ENCODE measurements at places on chromosomes 16 and 17.

DNA sequence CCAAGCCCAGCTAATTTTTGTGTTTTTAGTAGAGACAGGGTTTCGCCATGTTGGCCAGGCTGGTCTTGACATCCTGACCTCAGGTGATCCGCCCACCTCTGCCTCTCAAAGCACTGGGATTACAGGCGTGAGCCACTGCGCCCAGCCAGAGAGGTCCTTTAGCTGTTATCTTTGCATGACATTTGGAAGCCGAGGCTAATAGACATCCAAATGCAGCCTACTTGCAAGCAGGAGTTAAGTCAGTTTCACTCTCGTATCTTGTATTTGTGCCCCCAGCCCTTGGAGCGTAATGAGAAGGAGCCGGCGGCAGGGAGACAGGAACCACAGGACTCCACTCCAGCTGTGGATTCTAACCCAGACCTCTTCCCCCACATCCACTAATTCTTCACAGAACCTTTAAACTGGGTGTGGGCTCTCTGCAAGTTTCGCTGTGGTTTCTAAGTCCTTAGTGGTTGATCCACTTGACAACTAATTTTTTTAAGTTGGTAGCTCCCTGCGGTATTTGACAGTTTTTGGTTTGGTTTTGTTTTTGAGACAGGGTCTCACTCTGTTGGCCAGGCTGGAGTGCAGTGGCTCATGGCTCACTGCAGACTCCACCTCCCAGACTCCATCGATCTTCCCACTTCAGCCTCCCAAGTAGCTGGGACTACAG, 3.1 kb upstream of the CYTH1 start:
- no peak for DNase-seq

DNA sequence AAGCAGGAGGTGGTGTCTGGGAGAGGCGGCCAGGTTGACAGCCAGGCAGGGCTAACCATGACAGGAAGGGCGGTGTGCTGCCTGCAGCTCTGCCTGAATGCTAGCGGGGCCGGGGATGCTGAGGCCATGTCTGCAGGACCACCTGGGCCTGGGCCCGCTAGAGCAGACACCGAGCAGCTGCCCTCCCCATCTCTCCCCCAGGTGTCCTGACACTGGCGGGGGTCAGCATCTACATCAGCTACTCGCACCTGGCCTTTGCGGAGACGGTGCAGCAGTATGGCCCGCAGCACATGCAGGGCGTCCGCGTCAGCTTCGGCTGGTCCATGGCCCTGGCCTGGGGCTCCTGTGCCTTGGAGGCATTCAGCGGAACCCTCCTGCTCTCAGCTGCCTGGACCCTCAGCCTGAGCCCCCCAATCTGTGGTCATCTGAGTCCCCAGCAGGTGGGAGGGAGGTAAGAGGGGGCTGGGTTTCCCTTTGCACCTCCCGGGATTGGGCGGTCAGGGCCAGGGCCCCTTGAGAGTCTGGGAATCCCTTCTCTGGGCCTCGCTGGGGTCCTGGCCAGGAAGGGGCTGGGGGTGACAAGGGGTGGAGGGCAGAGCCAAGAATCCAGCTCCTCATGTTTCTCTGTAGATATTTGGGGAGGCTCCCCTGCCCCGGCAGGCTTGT, 7.5 kb downstream of the TMEM235 start:
- no peak for DNase-seq

GRCh38 chr16:15536843-15537242, 102.5 kb downstream of the BMERB1 start:
- DNase-seq = no peak

DNA sequence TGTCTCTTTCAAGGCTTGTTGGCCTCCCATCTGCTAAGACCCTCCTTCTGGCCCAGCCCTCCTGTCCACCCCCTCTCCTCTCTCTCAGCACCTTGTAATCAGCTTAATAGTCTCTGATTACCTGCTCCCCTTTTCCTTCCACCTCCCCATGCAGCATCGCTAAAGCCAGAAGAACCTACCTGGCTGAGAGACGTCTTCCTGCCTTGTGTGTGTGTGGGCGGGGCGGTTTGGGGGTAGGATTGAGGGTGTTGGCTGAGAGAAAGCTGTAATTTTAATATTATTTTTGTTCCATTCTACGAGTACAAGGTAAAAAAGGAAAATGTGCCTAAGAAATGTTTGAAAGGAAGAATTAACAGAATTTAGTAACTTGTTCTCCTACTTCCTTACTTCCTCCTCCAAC, 3.4 kb downstream of the DNAH9 start:
- DNase-seq = no peak

GRCh38 chr17:77634710-77635109, 323.8 kb upstream of the TNRC6C start:
- no peak for DNase-seq

GRCh38 chr16:1320097-1320496, 10.7 kb downstream of the UBE2I start:
- DNase-seq = no peak

DNA sequence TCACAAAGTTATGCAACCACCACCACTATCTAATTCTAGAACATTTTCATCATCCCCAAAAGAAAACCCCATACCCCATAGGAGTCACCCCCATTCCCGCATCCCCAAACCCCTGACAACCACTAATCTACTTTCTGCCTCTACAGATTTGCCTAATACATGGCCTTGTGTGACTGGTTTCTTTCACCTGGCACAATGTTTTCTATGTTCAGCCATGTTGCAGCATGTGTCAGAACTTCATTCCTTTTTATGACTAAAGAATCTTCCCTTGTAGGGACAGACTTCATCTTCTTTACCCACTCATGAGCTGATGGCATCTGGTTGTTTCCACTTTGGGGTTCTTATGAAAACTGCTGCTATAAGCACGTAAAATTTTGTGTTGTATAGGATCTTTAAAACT, 34.6 kb downstream of the CYTH1 start:
- no peak for DNase-seq

DNA sequence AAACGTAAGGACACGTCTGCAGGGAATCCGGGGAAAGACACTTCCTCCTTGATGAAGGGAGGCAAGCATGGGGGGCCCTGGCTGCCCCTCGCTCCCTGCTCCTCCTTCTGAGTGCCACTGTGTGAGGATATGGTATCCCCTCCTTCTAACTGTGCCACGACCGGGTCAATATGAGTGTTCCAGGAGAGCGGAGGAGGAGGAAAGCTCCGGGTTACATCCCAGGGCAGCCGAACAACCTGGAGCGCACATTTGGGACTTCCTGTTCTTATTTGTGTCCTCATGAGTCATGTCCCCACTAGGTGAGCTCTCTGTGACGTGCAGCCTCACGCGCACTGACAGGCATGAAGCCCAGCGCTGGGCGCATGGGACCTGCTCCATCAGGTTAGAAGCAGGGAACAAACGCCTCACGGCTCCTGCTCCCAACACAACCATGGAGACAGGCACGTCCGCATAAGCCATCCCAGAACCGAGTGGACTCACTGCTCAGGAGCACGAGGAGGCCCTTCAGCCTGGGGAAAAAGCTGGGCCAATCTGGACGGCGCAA, 92.9 kb upstream of the DNAH17 start:
- DNase-seq = no peak

- no peak for DNase-seq
These were observed 191.8 kb downstream of the PRKCA start for GRCh38 chr17:66494023-66494803.

DNA sequence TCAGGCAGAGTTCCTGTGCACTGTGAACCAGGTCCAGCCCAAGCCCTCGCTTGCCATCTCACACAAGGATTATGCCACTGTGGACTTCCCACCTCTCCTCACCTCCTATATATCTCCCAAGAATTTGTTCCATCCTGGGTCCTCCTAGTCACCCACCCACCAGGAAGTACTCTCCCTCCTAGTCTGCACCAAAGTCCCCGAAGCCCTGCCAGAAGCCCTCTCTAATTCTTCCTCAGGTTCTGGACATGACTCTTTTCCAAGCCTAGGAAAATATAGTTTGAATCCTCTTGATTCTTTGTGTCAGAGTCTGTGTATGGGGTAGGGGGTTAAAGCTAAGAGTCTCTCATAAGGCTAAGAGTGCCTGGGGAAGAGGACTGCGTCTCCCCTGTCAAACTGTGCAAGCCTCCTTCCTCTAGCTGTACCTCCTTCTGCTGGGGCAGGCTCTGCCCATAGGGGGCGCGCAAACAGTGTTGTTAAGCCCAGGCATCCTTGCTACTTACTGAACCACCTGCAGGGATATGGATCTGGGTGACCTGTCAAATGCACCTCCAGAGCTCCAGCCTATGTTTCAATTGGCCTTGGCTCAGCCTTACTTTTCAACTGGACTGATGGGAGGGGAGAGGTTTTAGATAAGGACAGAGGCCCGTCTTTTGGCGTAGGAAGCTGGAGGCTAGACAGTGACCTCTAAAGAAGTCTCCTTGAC, 16.6 kb upstream of the DLX4 start:
- DNase-seq = peak; percentile 29

DNA sequence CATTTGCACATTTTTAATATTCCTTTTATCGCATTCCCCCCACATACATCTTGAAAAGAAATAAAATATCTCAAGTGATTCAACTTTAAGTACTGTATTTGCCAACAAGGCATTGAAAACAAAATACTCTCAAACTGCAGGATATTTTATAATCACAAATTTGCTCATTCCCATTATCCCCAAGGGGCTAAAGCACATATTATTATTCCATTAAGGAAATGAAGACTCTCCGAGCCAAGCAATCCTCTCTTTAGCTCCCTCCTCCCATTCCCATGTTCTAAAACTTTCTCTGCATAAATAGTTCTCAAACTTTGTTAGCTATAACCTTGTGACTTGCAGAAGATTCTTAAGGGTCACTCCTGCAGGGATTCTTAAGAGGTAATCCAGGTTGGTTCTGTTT, 436.8 kb downstream of the KCNJ2 start:
- no peak for DNase-seq

GRCh38 chr17:2312736-2313135, 9.0 kb downstream of the SRR start:
- no peak for DNase-seq

DNA sequence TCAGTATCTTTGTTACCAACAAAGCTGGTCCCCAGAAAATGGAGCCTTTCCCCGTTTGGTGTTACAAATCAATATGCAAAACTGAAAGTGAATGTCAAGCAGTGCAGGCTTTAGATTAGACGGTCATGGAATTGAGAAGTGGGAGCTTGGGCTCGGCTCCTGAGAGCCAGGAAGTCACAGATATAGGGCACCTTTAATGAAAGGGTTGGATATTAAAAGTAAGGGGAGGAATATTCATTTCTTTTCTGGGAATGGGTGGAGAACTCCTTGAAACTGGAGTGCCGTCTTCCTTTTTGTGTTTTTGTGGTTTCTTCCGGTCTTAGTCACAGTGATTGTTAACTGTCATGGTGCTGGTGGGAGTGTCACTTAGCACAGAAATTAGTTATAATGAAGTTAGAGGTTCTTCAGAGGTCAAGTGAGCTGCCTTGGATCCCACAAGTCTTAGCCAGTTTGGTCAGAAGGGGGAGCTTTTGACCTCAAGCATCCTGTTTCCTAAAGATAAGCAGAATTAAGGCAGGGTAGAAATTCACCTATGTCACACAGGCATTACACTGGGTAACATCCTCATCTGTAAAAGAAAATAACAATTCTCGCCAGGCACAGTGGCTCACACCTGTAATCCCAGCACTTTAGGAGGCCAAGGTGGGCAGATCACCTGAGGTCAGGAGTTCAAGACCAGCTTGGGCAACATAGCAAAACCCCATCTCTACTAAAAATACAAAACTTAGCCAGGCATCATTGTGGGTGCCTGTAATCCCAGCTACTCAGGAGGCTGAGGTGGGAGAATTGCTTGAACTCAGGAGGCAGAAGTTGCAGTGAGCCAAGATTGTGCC, 9.6 kb upstream of the EIF1 start:
- DNase-seq = no peak

GRCh38 chr17:31492880-31493655, 101.6 kb downstream of the RAB11FIP4 start:
- DNase-seq = no peak

GRCh38 chr17:77354670-77355455, 214.1 kb downstream of the SEC14L1 start:
- peak; percentile 87 for DNase-seq
